ENCODE measurements at places on chromosomes 4 and X.

DNA sequence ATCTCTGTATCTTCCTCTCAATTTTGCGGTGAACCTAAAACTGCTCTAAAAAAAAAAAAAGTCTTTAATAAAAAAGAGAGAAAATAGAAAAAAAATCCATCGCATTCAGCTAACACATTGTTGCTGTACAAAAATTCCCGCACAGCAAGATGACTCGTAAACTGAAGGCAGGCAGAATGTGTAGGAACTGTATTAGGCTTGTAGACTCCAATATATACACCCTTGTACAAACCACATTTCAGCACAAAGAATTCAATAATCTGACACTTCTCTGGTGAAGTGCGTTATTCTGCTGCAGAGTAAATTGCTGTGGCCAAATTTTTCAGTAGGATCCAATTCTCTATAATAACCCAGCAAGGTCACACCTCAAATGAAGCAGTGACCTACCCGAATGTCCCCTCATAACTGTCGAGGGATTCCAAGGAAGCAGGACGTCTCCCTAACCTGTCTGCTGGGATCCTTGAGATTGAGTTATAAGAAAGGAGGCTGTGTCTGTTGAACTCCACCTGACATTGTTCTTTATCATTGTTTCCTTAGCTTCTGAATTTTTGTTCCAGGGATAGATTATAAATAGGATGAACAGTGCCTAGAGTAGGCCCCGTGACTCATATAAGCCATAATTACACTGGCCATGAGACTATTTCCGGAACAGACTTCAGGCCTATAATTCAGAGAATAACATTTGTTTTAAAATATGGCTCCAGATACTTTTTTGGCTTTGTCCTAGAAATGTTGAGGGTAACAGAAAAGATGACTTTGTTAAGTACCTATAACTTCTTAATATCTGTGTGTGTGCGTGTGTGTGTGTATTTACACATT, 348.3 kb downstream of the PCDH7 start:
- no peak for DNase-seq

DNA sequence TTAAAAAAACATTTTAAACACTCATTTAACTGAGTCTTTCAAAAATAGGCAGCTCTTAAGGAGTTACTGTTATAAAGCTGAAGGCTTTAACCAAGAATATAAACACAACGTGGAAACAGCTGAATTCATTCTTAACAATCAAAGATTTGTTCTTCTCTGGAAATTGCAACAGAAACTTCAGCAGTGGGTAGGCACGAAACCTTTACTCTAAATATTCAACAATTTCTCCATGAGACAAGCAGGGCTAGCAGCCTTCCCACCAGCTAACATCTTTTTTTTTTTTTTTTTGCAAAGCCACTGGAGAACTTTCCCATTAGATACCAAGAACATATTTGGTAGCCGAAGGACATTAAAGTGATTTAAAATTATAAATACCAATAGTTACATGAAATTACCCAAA, 78.2 kb upstream of the PRSS48 start:
- DNase-seq, result no peak

GRCh38 chr4:104015680-104016079, 295.9 kb upstream of the TACR3 start:
- no peak for DNase-seq

GRCh38 chr4:128371001-128371777, 83.6 kb upstream of the PGRMC2 start:
- DNase-seq, result no peak

DNA sequence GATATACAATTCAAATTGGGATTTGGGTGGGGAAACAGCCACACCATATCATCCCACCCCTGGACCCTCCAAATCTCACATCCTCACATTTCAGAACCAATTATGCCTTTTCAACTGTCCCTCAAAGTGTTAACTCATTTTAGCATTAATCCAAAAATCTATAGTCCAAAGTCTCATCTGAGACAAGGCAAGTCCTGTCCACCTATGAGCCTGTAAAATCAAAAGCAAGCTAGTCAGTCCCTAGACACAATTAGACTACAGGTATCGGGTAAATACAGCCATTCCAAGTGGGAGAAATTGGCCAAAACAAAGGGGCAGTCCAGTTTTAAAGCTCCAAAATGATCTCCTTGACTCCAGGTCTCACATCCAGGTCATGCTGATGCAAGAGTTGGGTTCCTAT, 128.0 kb downstream of the NBDY start:
- no peak for DNase-seq

DNA sequence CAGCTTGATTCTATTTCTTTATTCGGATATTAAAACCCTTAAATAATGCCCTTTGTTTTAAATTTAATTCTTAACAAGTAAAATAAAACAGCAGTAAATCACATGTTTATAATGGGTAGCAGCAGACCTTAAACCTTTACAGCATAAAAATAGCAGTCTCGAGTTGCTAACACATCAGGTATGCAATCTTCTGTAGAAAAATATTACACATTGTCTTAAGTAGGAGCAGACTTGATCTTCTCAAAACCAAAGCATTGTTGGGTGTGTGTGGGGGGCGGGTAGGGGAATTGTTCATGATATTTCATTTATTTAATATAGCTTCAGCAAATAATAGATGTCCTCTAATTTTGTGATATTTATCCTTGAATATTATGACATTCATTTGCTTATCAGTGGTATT, 331.4 kb downstream of the PCDH7 start:
- DNase-seq, result no peak

Measured in activated T-helper 1 cell treated with anti-CD3 and anti-CD28 coated beads, Interleukin-2, amount 50 U/mL, for 16 hours (primary cell).